Head of caudate nucleus (tissue), 42 donors: ENCODE measurements at places on chromosomes 1 and 21.

- DNase-seq, result no peak
Observed at GRCh38 chr1:25994402-25995150, 3.3 kb downstream of the PAFAH2 start.

GRCh38 chr21:7951854-7952519 is 2569.4 kb upstream of the TPTE start:
- DNase-seq, result no peak

DNA sequence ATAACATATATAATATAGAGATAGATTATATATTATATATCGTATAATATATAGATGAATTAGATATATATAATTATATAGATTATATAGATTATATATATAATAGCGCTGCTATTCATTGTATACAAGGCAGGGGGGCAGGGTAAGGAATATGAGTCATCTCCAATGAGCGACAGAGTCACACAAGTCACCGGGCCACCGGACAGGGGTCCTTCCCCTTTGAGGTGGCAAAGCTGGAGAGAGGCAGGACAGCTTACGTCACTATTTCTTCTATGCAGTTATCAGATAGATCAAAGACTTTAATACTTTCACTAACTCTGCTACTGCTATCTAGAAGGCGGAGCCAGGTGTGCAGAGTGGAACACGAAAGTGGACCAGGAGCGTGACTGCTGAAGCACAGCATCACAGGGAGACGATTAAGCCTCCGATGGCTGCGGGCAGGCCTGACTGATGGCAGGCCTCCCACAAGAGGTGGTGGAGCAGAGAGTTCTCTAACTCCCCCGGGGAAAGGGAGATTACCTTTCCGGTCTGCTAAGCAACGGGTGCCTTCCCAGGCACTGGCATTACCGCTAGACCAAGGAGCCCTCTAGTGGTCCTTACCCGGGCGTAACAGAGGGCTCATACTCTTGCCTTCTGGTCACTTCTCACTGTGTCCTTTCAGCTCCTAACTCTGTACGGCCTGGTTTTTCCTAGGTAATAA is 2154.7 kb downstream of the MRPL39 start:
- no peak for DNase-seq

GRCh38 chr1:45843474-45843905 is 40.1 kb downstream of the MAST2 start:
- no peak for DNase-seq

- DNase-seq, result no peak
Observed at GRCh38 chr1:185419718-185420117, 102.7 kb upstream of the IVNS1ABP start.

GRCh38 chr1:209741193-209741592 is 14.7 kb upstream of the TRAF3IP3 start:
- DNase-seq, result no peak

DNA sequence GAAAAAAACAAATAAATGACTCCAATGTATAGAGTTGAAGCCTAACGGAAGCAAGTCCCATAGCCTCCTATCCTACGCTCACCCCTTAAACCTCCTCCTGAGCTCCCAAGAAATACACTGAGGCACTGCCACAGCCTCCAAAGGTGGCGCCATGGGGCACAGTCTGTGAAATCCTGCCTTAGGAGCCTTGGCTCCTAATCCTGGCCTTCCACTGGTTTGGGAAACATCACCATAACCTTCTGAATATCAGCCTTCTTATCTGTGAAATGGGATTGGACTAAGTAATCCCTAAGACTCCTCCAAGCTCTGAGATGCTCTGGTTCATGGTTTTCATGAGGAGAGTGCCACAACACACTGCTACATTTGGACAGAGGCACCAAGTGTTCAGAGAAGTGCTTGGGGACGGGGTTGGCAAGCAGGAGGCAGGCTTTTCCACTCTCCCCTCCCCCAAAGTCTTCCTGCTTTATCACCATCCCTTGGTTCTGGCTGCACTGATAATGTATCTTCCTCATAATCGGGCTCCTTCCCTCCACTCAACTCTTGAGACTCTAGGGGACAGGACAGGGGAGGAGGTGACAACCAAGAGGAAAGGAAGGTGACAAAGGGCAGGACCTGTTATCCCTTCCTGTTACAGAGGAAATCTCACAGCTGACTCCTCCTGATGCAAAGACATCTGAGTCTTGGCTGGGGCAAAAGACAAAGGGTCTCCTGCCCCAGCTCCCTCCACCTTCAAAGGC is 2.7 kb downstream of the SLAMF7 start:
- DNase-seq, result no peak

DNA sequence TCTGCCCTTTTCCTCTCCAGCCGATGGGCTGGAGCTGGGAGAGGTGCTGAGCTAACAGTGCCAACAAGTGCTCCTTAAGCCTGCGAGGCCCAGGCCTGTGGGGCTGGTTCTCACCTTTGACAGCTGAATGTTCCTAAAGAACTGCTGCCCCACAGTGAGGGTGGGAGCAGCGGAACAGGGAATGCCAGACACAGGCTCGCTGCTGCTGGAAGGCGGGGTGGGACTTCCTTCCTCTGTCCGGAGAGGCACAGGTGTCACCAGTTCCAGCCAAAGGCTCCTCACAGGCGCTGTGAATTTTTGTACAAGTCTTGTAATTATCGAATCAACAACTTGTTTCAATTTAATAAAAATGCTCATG is 47.1 kb downstream of the COQ8A start:
- DNase-seq, result no peak

DNA sequence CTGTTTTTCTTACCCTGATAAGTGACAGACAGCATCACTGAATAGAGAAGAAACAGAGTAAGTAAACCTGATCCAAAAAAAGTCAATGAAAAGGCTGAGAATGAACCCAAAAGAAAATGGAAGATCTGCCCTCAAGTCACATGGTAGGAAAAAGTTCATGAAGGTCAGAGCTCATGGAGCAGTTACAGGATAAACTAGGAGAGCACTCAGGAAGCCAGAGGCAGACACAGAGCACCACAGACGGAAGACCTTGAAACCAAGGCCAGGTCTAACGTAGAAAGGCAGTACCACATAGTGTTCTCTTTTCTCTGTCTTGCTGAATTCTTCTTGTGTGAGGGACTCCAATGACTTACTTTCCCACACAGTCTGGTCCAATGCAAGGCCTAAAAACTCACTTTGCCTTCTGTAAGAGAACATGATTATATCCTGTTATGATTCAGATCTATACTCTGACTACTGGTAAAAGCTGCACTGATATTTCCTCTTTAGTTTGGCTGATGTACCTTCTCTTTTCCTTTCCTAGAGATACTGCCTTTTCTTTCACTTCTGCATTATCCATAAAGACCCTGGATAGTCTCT is 40.8 kb downstream of the RTCA start:
- no peak for DNase-seq

GRCh38 chr1:208280681-208281450 is 36.7 kb upstream of the PLXNA2 start:
- no peak for DNase-seq

DNA sequence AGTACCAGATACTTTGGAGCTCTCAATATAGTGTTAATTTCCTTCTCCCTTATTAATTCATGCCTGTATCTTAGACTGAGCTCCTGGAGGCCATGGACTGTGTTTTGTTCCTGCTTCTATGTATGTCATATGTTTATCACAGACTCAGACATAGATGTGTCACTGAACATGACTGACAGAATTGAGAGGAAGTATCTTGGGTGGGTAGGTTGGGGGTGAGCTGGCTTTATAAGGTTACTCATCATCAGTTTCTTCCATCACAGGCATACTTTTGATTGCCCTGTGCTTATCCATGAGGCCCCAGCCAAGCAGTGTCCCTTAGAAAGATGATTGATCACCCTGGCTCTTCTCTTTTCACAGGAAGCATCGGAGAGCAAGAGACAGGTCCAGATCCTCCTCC is 5.6 kb upstream of the SH3D21 start:
- DNase-seq, result no peak

DNA sequence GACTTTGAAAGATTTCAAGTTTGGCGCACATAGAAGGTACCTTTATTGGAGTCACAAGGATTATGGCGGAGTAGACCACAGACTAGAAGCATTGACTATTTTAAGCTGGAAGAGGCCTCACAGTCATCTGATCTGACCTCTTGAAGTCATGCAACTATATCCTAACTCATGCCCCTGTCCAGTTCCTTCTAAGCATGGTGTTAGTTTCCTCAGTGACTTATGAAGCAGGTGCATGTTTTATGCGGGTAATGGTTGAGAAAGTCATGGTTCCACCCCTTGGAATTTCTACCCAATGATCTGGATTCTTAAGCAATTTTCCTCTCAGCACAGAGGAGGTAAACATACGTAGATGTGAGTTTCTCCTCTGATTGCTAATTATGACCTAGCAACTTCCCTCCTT is 11.7 kb downstream of the OLFML3 start:
- no peak for DNase-seq

DNA sequence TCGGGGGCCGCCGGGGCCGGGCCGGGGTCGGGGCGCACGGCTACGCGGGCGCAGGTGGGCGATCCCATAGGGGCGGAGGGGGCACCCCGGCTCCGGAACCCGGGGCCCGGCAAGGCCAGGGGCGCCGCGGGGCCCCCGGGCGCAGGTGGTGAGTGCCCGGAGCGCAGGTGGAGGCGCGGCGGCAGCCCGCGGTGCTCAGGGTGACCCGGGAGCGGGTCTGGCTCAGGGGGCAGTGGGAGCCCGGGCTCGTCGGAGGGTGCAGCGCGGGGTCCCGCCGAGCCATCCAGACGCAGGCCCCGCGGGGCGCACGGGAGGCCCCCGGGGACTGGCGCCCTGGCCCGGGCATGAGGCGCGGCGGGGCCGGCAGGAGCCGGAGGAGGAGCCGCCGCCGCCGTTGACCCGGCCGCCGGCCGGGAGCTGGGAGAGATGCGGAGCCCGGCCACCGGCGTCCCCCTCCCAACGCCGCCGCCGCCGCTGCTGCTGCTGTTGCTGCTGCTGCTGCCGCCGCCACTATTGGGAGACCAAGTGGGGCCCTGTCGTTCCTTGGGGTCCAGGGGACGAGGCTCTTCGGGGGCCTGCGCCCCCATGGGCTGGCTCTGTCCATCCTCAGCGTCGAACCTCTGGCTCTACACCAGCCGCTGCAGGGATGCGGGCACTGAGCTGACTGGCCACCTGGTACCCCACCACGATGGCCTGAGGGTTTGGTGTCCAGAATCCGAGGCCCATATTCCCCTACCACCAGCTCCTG is 489 bp downstream of the CELSR2 start:
- no peak for DNase-seq

DNA sequence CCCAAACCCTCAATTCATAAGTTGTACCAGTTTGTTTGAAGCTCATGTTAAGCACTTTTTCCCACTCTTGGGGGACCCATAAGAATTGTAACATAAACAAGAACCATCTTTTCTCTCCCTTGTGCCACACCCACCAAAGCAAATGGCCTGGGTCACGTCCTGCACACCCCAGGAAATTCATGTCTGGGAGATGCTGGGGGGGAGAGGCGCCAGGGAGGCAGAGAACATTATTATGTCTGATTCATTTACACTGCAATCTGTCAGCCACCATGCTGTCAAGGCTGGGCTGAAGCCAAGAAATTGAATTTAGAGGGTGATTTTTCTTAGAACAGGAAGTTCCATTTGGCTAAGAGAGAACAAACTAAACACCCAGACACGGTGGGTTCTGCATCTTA is 37.2 kb upstream of the IPO9 start:
- DNase-seq, result no peak

- DNase-seq, result no peak
Observed at GRCh38 chr1:40621821-40622450, 43.5 kb downstream of the RIMS3 start.

DNA sequence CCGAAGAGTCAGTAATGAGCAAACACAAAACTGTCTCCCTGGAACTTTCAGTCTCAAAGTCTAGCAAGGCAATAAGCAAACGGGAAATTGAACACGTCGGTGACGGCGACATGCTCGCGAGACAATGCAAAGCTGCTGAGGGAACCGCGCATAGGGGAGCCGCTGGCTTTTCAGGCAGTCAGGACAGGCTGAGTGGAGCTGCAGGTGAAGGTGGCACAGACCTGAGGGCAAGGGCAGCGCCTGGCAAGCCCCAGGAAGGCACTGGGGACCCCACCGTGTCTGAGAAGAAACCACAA is 4.9 kb downstream of the INTS11 start:
- no peak for DNase-seq

- no peak for DNase-seq
Observed at GRCh38 chr1:233673261-233673946, 59.5 kb downstream of the KCNK1 start.

- no peak for DNase-seq
Observed at GRCh38 chr1:219564109-219564508, 48.8 kb downstream of the ZC3H11B start.

DNA sequence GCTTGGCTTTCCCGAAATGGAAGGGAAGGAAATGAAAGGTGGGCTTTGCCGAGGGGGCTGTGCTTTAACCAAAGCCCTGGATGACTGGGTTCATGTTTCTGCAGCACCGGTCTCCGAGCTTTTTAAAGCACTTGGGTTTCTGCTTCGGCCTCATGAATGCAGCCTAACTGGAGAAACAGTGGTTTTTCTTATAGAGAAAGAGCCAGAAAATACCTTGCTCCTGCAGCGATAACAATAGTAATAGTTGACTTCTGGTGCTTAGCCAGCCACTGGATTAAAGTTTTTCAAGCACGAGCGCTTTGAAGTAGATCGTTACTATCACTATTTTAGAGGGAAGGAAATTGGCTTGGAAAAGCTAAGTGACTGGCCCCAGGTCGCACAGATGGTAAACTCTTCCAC is 500 bp upstream of the DOCK7 start:
- DNase-seq, result no peak

GRCh38 chr1:3471356-3472087 is 17.1 kb downstream of the ARHGEF16 start:
- DNase-seq, result peak; percentile 48

DNA sequence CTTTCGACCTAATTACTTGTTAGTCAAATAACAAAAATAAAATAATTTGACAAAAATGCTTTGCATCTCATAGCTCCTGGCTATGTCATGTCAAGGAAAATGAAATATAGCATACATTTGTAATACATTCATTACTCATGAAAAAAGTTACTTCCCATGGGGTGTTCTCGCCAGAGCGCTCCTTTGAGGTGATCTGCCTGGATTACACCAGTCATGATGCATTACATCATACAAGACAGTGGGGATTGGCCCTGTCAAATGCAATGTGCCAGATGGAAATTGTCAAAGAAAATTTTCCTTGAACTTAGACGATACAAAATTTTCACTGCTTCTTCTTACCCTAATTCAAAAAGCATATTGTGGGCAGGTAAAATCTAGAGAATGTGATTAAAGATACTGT is 215.6 kb upstream of the B3GALT2 start:
- no peak for DNase-seq
